Muscle of leg (tissue), 16 donors: ENCODE measurements at places on chromosomes 1 and 21. TPM values are rescaled to one million over a fixed set of nuclear protein-coding genes. Genes with fewer than 3 reads are reported as not detected.

DNA sequence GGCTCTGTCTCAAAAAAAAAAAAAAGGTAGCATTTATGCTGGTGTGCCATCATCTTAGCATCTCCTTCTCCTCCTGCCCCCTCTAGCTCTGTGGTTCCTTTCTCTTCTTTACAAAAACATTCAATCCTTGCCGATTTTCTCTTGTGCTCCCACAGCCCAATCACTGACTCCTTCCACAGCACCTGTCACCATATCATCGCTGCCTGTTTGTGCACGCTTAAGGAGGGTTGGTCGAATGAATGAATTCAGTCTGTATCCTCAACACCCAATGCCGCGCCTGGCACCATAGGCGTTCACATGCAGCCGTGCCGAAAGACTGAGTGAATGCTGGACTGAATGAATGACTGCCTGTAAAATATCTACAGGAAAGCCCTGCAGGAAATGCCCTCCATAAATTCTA, 7.9 kb downstream of the RNU5D-1 start:
- DNase-seq: no peak

DNA sequence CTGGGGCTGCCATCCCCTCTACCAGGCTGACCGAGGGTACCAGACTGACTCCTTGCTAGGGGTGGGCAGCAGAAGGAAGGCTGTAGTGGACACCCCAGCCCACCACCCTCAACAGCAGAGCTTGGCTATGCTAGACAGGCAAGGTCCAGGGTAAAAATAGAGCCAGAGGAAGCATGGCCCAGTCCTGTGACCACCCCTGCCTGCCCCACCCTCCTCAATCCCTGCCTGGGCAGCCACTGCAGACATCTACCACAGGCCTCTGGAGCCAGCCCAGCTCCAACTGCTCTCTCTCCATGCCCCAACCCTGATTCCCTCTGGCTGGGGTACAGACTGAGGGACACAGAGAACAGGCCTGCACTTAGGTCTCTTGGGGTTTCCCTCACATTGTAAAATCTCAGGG, 1.7 kb downstream of the S100A1 start:
- no peak for DNase-seq

- DNase-seq: no peak
Observed at GRCh38 chr21:39610703-39611102, 2.0 kb upstream of the B3GALT5 start.

- DNase-seq: no peak
Observed at GRCh38 chr21:41326414-41327080, 9.9 kb downstream of the FAM3B start.

Gene TAF13
- 42.5 TPM for polyA plus RNA-seq

Gene SLC6A9
- polyA plus RNA-seq: 3.9 TPM
